Mesothelial cell of epicardium (in vitro differentiated cells): ENCODE measurements at places on chromosomes 7 and 10. TPM values are rescaled to one million over a fixed set of nuclear protein-coding genes. Genes with fewer than 3 reads are reported as not detected.

The ZDHHC6 gene
- 33.4 to 37.1 TPM (median 34.3 TPM) in 3 replicates for total RNA-seq

The UPP1 gene
- total RNA-seq: 4.3 to 5.0 TPM (median 4.4 TPM) in 3 replicates

The CCDC7 gene
- total RNA-seq: 11.1 to 12.7 TPM (median 12.6 TPM) in 3 replicates

The ABCC2 gene
- total RNA-seq: 0.71 to 0.87 TPM (median 0.79 TPM) in 3 replicates

GRCh38 chr10:25934621-25935139, 651 bp downstream of the MYO3A start:
- DNase-seq: peak; percentile 63

- no peak for DNase-seq
Measured at GRCh38 chr10:80057171-80057570, 21.3 kb upstream of the TMEM254 start.

- DNase-seq: no peak
Measured at GRCh38 chr10:132735923-132736391, 50.0 kb downstream of the NKX6-2 start.

DNA sequence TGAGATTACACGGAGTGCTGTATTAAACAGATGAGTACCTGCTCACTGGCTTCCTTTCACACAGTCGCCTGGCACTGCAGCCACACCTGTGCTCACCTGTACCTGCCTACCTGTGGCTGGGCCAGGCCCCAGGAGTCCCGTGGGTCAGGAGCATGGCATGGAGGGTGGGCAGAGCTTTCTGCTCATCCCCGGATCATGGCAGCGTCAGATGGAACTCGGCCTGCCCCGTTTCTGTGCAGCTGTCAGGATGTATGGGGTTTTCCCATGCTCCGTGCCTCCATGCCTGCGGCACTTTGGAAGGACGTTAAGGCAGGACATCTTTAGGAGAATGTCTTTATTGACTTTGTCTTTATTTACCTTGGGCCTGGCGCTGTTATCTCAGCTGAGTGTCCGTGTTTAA, 112.2 kb downstream of the MGMT start:
- no peak for DNase-seq

GRCh38 chr7:44227911-44228310, 27.1 kb downstream of the YKT6 start:
- DNase-seq: no peak

DNA sequence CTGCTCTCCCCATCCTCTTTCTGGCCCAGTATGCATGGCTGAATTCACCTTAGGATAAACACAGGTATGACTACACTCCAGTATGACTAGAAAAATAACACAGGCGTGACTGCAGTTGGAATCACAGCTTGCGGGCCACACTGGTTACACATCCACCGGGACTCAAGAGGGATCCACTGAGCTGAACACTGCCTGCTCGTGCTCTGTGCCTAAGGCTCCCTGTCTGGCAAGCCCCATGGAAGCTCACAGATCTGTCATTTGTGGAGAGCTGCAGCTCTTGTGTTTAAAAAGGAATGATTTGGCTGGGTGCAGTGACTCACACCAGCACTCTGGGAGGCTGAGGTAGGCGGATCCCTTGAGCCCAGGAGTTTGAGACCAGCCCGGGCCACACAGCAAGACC, 26.8 kb downstream of the VOPP1 start:
- no peak for DNase-seq

- DNase-seq: no peak
Measured at GRCh38 chr10:8473205-8473604, 418.7 kb downstream of the GATA3 start.

- DNase-seq: no peak
Measured at GRCh38 chr7:67781841-67782240, 785.2 kb downstream of the TYW1 start.

- no peak for DNase-seq
Measured at GRCh38 chr7:110944966-110945644, 145.8 kb upstream of the LRRN3 start.

- DNase-seq: no peak
Measured at GRCh38 chr10:26368463-26368862, 69.7 kb upstream of the APBB1IP start.

DNA sequence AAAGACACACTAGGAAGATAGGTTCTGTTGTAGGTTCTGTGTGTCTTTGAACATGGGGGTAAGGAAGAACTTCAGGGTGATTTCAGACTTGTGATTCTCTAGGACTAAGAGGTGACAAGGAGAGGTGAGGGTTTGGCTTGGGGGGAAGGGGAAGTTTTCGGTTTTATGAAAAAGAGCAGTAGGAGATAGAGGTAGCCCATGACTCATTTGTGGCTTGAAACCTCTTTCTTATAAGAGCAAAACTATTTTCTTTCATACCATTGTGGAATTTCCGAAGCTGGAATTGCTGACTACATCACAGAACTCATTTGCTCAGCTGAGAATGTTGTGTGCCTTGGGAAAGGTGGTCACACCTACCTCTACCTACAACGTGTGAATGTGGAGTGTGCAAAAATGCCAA, 39.6 kb upstream of the IKZF1 start:
- DNase-seq: no peak

DNA sequence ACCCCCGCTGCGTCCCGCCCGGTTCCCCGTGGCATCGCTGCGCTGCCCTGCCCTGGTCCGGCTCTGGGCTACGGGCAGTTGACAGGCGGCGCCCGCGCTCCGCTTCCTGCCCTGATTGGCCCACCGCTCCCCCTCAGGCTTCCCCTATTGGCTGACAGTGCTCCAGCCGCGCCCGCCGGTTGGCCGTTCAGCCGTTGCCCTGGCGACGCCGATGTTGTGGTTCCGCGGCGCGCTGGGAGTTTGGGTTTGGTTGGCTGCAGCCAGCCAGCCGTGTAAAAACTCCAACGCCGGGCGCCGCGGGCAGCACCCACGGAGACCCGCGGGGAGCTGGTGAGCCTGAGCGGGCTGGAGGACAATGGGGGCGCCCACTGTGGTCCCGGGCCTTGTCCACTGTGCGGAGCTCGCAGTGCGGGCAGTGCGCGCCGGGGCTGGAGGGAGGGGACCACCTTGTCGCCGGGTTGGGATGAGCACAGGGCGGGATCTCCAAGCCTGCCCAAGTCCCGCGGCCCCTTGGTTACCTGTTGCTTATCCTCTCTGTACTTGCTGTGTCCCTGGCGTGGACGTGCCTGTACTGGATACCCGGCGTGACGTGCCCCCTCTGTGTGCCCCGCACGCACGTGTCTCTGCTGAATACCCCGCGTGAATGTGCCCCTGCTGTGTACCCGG, at the start of gene C7orf57:
TSS of gene C7orf57 (plus strand) at position 243 of the 666 bp plus-strand sequence. CDS start 766 bp downstream, outside the sequence.
- DNase-seq: peak; percentile 92

- no peak for DNase-seq
Measured at GRCh38 chr7:1124816-1125602, 35.0 kb downstream of the ZFAND2A start.

- DNase-seq: no peak
Measured at GRCh38 chr7:44375926-44376342, 50.5 kb upstream of the CAMK2B start.

DNA sequence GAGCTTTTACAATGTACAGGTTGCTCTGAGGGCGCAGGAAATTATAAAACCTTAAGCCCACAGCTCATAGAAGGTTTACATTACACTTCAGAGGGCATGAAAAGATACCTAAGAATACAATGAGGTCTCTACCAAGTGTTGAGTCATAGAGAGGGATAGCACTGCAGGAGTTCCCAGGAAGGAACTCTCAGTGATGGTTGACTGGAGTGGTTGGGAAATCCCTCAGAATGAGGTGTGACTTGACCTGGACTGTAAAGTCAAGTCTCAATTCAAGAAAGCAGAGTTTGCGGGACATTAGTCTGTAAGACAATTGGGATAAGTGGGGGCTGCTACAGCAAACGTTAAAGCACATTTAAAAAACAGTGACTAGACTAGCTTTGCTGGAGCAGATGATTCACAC, 21.9 kb downstream of the TNKS2 start:
- no peak for DNase-seq

DNA sequence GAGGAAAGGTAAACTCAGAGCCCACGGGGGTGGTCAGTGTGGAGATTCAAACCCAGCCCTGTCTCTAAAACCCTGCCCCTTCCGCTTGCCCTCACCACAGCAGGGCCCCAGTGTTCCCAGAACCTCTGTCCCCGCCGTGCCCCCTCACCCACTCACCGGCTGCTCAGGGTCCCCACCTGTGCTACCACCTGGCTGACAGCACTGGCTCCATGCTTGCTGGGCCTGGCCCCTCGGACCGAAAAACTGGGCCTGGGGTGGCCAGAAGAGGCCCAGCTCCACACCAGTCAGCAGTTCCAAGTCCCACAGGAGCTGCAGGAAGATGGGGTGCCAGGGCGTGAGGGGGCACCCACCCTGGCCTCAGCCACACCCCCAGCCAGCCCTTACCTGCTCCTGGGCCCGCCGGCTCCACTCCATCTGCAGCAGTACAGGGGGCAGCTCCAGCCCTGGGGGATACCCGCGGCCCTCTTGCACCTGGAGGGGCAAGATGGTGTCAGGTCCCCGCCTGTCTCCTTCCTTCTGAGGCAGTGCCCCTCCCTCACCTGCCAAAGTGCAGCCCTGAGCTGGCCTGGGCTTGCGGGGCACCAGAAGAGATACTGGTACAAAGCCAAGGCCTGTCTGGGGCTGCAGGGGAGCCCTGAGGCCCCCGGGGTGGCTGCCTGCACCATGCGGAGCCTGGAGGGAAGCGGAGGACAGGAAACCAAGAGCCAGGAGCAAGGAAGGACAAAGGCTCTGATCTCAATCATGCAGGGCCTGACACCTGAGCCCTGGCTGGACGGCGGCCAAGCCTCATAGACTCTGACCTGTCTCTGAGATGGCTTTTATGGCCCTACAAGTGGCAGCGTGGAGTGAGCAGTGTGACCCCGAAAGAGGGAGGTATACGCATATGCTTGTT, 11.7 kb downstream of the ATP6V1F start:
- no peak for DNase-seq
